Activated CD4-positive, CD25-positive, alpha-beta regulatory T cell treated with anti-CD3 and anti-CD28 coated beads, Interleukin-2, amount 50 U/mL, for 72 hours (primary cell): ENCODE measurements at places on chromosomes 13 and 19.

- DNase-seq: no peak
These were observed 86.5 kb downstream of the TNFSF11 start for GRCh38 chr13:42660333-42660965.

- DNase-seq: no peak
These were observed 69.1 kb downstream of the CAB39L start for GRCh38 chr13:49374585-49375290.

GRCh38 chr13:31773538-31773937 is 34.2 kb downstream of the RXFP2 start:
- DNase-seq: no peak

- DNase-seq: no peak
These were observed 27.0 kb downstream of the SLC10A2 start for GRCh38 chr13:103039183-103039582.

DNA sequence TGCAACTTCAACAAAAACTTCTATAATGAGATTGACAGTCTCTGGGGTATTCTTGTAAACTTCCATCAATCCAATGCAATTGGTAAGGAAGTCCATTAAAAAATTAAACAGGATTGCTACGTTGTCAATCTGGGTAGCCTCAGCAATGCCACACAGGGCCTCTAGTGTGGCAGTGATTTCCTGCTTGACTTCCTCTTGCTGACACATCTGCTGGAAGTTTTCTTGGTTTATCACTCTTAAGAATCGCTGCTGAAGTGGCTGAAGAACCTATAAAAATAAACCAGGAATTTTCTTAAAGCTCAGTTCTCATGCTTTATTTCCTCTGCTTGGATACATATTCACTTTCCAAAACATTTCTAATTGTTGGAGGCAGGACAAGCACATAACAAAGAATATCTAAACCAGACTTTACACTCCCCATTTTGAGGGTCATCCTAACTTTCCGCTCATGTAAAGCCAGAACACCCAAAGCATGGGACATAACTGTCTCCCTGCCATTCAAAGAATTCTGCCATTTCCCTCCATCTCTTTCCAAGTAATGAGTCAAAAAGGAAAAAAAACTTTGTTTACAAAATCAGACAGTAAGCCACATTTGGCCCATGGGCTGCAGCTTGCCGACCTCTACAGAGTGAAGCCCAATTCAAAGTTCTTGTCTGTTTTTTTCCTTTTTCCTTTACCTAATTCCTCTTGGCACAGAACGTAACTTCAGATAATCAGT is 23.2 kb upstream of the EEF1AKMT1 start:
- DNase-seq: no peak

GRCh38 chr13:87536499-87536898 is 134.7 kb upstream of the SLITRK5 start:
- no peak for DNase-seq

GRCh38 chr19:43618921-43619261 is 538 bp downstream of the ZNF428 start:
- DNase-seq: no peak

- no peak for DNase-seq
These were observed 79.6 kb downstream of the LACC1 start for GRCh38 chr13:43959291-43959690.
